ENCODE measurements at places on chromosomes 7 and 10.

GRCh38 chr10:96842896-96843723, 11.0 kb downstream of the LCOR start:
- no peak for DNase-seq

GRCh38 chr7:155365146-155365874, 67.6 kb downstream of the INSIG1 start:
- DNase-seq = no peak

DNA sequence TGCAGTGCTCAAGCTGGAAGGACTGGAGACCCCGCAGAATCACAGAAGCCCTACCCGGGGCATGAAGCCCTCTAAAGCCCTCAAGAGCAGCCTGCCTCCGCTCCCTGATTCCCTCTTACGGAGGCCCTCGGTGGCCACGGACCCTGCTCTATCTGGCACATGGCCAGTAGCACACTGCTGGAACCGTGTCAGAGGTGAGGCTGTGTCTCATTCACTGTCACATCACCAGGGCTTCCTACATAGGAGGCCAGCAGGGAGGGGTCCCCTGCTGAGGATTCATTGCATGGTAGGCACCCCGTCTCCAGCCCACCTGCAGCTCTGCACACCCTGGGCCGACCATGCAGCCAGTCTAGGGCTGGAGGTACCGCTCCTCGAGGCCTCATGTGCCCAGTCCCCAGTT, 259.2 kb downstream of the TNS3 start:
- no peak for DNase-seq

GRCh38 chr10:98258683-98259454, 9.1 kb downstream of the LOXL4 start:
- DNase-seq = no peak

DNA sequence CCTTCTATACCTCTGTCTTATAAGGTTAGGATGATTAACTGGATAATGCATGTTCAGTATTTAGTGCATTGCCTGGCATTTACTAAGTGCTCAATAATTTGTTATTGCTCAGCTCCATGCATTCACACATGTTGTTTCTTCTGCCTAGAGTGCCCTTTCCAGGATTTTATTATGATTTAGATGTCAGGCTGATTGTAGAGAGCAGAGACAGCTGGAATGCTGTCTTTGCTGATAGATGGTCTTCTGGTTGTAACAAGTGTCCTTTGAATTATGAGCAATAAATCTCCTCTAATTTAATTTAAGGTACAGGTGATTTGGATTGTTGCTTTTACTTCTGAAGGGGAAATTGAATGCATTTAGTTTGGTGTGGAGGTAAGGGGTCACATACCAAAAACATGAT, 548.0 kb downstream of the MAGI2 start:
- DNase-seq = no peak

GRCh38 chr10:130455111-130455695, 319.0 kb downstream of the GLRX3 start:
- DNase-seq = no peak

GRCh38 chr7:38757931-38758330, 126.8 kb upstream of the AMPH start:
- no peak for DNase-seq

DNA sequence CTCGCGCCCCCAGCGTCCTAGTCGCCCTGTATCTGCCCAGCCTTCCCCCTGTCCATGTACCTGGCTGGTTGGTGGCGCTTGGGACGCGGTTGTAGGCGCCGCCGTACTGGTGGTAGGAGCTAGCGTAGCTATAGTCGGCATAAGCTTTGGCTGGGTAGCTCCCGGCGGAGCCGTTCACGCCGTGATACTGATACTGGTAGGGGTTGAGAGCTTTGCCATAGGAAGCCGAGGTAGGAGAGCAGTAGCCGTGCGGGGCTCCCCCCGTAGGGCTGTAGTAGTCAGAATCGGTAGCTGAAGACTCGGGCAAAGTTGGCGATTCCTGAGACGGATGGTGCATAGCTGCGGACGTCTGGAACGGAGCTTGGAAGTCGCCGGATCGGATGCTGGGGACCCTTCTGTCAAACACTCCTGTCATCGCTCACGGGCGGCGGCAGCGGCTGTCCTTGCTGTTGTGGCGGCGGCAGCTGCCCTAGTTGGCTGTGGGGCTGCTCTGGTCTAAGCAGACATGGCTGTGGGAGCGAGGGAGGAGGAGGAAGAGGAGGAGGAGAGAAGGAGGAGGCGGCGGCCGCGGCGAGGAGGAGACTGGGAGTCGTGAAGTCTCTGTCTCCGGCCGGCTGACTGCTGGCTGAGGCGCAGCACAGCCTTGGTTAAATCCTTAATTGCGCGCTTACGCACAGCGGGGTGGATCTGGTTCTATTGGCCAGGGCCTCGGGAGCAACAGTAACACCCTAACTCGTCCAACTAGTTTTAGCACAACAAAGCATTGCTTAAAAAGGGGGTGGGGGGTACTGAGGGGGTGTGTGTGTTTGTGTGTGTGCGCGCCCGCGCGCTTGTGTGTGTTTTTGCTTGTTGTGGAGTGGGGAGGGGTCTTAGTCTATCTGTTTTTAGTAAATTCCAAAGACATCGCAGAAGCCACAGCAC, at the start of gene DLX5:
Gene DLX5 (minus strand): TSS at position 623 of the 921 bp plus-strand sequence. CDS start 208 bp downstream, at position 415.
- DNase-seq = no peak

GRCh38 chr7:25431956-25432450, 203.7 kb upstream of the NPVF start:
- no peak for DNase-seq

DNA sequence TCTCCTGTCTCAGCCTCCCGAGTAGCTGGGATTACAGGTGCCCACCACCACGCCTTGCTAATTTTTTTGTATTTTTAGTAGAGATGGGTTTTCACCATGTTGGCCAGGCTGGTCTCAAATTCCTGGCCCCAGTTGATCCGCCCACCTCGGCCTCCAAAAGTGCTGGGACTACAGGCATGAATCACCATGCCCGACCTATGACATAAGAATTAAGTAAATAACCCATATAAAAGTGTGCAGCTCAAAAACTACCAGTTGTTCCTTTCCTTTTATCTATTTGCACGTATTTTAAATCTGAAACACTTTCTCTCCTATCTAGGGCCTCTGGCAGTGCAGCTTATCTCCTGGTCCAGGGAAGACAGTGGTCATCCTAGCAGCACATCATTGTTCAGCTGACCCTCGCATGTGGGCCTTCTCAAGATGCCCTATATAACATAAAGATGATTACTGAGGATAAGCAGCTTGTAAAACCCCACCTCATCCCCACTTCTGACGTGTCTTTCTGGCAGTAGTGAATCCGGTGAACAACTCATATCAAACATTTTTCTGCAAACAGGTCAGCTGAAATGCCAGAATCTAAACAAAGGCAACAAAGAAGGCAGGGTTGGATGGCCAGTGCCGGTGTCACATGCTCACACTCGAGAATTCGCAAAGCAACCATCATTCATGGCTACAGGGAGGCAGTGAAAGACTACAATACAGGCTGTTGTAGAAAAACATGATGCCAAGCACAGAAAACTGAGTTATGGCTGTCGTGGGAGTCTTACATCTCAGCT, 36.0 kb upstream of the KCNIP2 start:
- DNase-seq = no peak

DNA sequence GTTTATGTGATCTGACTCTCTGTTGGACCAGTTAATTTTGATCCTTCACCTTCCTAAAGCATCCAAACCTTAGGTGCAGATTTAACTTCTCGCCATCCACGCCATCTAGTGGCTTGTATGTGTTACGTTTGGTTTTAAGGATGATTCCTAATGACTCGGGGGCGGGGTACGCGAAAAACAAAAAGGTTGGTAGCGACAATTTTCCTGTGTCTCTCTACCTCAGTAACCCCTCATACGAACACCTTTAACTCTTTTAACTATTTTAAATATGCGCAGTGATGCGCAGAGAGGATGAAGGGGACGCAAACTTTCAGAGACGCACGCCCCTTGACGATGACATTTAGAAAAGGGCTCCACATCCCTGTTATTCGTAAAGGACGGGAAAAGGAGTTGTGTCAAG, 714 bp upstream of the KCND2 start:
- DNase-seq = no peak

- DNase-seq = no peak
Measured at GRCh38 chr7:39248041-39248691, 270.5 kb downstream of the POU6F2 start.

DNA sequence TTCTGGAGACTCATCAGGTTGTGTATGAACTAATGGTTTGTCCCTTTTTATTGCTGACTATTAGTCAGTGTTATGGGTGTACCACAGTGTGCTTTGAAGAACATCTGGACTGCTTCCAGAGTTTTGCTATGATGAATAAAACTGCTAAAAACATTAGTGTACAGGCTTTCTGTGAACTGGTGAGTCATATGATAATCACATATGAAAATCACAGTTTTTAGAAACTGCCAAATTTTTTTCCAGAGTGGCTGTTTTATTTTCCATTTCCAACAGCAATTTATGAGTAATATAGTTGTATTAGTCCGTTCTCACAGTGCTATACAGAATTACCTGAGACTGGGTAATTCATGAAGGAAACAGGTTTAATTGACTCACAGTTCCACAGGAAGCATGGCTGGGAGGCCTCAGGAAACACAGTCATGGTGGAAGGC, 281.2 kb upstream of the VSTM2A start:
- no peak for DNase-seq

- no peak for DNase-seq
Measured at GRCh38 chr10:1116051-1116450, 59.9 kb downstream of the WDR37 start.

DNA sequence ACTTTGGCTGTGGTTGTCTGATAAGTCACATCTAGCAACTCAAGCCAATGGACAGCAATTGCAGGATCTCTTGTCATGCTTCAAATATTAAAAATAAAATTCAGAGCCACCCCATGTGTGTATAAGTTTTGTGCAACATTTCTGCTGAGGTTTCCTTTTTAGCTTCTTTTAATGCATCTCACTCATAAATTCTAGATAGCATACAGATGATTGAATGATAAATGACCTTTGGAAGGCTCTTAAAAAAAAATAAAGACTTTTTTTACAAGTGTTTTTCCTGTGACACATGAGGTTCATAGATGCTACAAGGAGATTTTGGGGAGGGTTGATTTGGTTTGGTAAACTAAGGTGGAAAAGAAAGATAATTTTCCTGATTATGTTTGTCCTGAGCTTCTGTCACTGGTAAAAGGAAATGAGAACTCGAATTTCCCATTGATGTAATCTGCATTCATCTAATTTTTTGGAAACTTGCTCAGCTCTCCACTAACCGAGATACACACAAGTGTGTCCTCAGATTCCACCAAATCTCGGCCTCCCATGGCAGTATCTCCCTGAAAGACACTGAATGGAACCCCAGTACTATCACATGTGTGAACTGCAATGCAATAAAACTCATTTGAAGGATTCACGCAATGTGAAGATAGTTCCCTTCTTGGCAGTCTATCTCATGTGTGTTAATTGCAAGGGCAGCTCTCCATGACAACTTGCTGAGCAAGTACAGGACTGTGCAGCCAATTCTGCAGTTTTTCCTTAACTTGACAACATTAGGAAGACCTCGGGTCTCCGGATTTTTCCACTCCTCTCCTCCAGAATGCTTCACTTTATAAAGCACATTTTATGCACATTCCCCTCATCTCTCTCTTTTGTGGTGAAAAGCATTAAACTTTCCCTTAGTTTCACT, 185.4 kb upstream of the PFKP start:
- no peak for DNase-seq

- no peak for DNase-seq
Measured at GRCh38 chr7:141430455-141431139, 120.6 kb upstream of the AGK start.

GRCh38 chr10:103493362-103493915, at the start of gene NEURL1:
Gene NEURL1 (plus strand): TSS chr10:103493705. CDS start chr10:103494388, 683 bp downstream.
- no peak for DNase-seq

DNA sequence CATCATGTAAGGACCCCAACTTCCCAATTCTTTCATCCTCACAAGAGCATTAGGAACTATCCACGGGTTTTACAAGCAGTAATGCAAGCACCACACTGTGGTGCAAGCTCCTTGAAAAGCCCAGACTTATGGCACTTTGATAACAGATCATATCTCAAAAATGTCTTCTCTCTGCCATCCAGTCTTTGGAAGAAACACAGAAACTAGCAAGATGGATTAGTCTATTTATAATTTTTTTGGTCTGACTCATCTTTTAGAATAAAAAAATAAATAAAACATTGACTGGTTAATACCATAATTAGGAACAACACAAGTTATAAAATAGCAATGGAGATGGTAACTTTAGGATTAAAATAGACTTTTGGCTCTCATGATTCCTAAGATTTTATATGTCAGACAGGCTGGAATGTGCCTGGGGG, 49.0 kb upstream of the CALD1 start:
- DNase-seq = no peak

DNA sequence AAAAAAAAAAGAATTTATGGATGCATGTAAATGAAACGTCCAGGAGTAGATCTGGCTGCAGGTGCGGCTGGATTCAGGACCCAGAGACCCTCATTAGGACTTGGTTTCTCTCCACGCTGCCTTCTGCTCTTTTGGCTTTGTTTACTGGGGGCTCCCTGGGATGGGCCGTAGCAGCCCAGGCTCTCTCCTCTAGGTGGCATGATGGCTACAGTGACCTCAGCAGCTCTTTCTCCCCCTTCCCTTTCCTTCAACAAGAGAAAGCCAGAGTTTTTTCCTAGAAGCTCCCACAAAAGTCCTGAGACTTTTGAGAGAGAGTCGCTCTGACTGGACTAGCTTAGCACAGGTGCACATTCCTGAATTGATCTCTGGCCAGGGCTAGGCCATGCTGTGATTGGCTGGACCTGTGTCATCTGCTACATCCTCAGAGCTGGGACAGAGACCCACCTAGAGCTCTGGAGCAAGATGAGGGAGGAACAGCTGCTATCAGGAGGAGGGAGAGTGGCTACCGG, 67.8 kb upstream of the PDCD4 start:
- peak; percentile 29 for DNase-seq

DNA sequence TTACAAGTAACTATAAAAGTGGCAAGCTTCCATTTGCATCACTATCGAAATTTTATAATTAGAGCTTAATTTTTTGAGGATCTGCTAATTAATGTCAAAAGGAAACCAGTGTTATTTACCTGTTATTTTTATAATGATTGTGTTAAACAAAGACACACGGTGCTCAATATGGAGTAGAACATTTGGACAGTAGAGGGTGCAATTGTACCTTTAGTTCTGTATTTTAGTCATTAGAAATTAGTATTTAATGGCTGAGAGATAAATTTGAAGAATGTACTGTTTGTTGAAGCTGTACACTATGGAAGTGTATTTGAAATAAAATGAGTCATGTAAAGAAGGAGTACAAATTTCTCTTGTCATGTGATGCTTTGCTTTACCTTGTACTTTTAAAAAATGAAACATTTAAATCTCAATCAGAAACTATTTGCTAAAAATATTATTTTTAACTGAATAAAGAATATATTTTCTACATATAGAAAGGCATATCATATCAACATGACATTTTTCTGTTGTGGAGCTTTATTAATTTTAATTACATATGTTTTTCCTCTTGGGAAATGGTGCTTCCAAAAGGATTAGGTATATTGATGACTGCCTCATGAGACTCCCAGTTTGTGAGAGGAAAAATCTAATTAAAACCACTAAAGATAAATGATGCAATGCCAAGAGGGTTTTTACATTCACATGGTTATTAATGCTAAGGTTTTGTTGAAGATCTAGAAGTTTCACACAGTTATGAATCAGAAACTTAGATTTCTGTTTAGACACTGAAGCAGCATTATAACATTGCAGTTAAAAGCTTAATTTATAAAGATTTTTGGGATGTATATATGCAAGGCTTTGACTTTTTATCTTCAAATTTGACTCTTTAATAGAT, 10.4 kb upstream of the PRKG1 start:
- DNase-seq = no peak

GRCh38 chr10:78875331-78875877, 193.4 kb upstream of the ZMIZ1 start:
- no peak for DNase-seq

Measured in activated T-cell treated with anti-CD3 and anti-CD28 coated beads, Interleukin-2, amount 50 U/mL, for 4 hours (primary cell).